ENCODE measurements at places on chromosomes 3 and 15.
A peak's percentile ranks its signal among the peaks of the same experiment; 100 is the strongest.

- H3K27ac ChIP-seq: no peak overlapping the region
- no peaks in the 10 kb centered on the region for H3K36me3 ChIP-seq
- H3K4me1 ChIP-seq: no peaks in the 10 kb centered on the region
- no peak for DNase-seq
- H3K4me3 ChIP-seq: no peak overlapping the region
Measured at GRCh38 chr15:99554880-99555488, 10.8 kb upstream of the MEF2A start.

GRCh38 chr3:141044695-141045641 is 6.2 kb upstream of the SPSB4 start:
- peaks cover 39% of the 10 kb centered on the region for H3K27me3 ChIP-seq
- no peaks in the 10 kb centered on the region for H3K36me3 ChIP-seq
- H3K4me1 ChIP-seq: peaks cover 9% of the 10 kb centered on the region
- no peak for DNase-seq
- no peak overlapping the region for H3K27ac ChIP-seq
- H3K4me3 ChIP-seq: no peak overlapping the region

- H3K36me3 ChIP-seq: no peaks in the 10 kb centered on the region
- peaks cover 6% of the 10 kb centered on the region for H3K4me1 ChIP-seq
- no peak overlapping the region for H3K27ac ChIP-seq
- peaks cover 15% of the 10 kb centered on the region for H3K27me3 ChIP-seq
- DNase-seq: no peak
Measured at GRCh38 chr3:42706721-42707619, 4.4 kb upstream of the HHATL start.

- DNase-seq: peak; percentile 64
- H3K4me3 ChIP-seq: peak overlapping the region; percentile 86
- H3K27me3 ChIP-seq: peaks cover 40% of the 10 kb centered on the region
Measured at GRCh38 chr3:156816091-156816793, 9.9 kb upstream of the LEKR1 start.

GRCh38 chr3:136938334-136938733 is 19.4 kb upstream of the IL20RB start:
- peaks cover 60% of the 10 kb centered on the region for H3K36me3 ChIP-seq
- no peak overlapping the region for H3K4me3 ChIP-seq
- H3K4me1 ChIP-seq: peaks cover 30% of the 10 kb centered on the region
- DNase-seq: no peak
- H3K27me3 ChIP-seq: no peaks in the 10 kb centered on the region

GRCh38 chr3:155481591-155481990 is 188.1 kb upstream of the STRIT1 start:
- peaks cover 56% of the 10 kb centered on the region for H3K36me3 ChIP-seq
- no peaks in the 10 kb centered on the region for H3K4me1 ChIP-seq
- no peak for DNase-seq
- no peaks in the 10 kb centered on the region for H3K27me3 ChIP-seq
- H3K4me3 ChIP-seq: no peak overlapping the region
- no peak overlapping the region for H3K27ac ChIP-seq

GRCh38 chr15:47496343-47497185 is 220.7 kb upstream of the SEMA6D start:
- H3K4me1 ChIP-seq: no peaks in the 10 kb centered on the region
- H3K27ac ChIP-seq: no peak overlapping the region
- H3K36me3 ChIP-seq: no peaks in the 10 kb centered on the region
- peaks cover 3% of the 10 kb centered on the region for H3K27me3 ChIP-seq
- H3K4me3 ChIP-seq: no peak overlapping the region
- no peak for DNase-seq

DNA sequence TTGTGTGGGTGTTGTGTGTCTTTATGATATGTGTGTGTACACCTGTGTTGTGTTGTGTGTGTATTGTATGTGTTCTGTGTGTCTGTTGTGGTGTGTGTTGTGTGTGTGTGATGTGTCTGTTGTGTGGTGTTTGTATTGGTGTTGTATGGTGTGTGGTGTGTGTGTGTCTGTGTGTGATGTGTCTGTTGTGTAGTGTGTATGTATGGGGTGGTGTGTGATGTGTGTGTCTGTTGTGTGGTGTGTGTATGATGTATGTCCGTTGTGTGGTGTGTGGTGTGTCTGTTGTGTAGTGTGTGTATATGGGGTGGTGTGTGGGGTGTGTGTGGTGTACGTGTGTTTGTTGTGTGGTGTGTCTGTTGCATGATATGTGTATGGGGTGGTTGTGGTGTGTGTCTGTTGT is 46.6 kb downstream of the ZDHHC19 start:
- H3K4me3 ChIP-seq: no peak overlapping the region
- H3K27ac ChIP-seq: no peak overlapping the region
- peaks cover 7% of the 10 kb centered on the region for H3K27me3 ChIP-seq
- no peaks in the 10 kb centered on the region for H3K36me3 ChIP-seq

- no peak overlapping the region for H3K4me3 ChIP-seq
- no peaks in the 10 kb centered on the region for H3K36me3 ChIP-seq
- H3K27me3 ChIP-seq: no peaks in the 10 kb centered on the region
- peaks cover 10% of the 10 kb centered on the region for H3K4me1 ChIP-seq
Measured at GRCh38 chr3:15809313-15809712, 11.5 kb upstream of the ANKRD28 start.

DNA sequence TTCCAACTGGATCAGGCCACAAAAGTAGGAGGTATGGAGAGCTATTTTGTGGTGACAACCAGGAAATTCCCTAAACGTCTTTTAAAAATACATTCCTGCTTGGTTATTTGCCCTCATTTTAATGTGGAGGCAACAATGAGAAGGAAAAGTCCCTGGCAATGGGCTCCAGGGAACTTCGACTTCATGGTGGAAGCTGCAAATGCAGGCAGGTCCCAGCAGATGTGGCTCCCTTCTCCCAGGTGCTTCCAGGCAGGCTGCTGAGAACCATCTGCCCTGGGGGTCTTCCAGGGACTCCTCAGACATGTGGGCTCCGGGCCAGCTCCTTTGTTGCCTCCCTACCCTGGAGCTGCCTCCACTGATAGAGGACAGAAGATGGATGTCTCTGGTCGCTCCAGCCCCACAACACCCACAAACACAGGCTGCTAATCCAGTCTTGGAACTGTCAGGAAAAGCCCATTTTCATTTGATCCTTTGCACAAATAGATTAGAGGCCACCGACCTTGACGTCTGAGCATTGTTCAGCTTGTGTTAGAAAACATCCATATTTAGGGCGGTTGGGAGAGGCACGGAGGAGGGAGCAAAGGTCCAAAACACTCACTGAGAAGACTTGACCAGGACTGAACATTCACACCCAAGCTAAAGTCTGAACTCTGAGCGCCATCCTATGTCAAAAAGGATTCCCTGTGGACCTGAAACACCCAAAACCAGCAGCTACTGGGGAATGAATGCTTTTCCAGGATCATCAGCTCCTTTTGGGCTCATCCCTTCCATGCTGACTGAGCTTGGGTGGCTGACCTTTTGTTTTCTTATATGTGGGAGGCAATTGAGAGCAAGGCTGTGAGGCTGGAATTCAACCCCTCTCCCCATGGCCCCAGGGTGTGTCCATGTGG is 30.2 kb upstream of the SLCO2A1 start:
- H3K4me3 ChIP-seq: peak overlapping the region; percentile 32
- peaks cover 22% of the 10 kb centered on the region for H3K27me3 ChIP-seq
- no peak for DNase-seq

DNA sequence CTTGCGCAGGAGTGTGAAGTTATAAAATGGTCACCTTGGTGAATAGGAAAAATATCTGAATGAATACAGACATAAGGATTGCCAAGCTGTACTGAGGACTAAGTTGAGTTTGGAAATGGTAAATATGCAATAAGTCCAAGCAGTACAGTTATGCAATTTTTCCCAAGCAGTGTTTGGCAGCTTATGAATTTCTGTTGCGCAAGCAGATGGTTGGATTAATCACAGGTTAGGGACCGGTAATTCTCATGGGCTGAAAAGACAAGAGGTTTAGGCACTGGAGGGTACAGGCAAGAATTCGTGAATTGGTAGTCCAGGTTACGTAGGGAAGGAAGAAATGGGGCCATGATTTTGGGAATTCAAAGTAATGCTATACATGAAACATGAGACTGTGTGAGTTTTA is 210.3 kb downstream of the RAP2B start:
- no peaks in the 10 kb centered on the region for H3K36me3 ChIP-seq
- no peaks in the 10 kb centered on the region for H3K4me1 ChIP-seq
- H3K27me3 ChIP-seq: no peaks in the 10 kb centered on the region

DNA sequence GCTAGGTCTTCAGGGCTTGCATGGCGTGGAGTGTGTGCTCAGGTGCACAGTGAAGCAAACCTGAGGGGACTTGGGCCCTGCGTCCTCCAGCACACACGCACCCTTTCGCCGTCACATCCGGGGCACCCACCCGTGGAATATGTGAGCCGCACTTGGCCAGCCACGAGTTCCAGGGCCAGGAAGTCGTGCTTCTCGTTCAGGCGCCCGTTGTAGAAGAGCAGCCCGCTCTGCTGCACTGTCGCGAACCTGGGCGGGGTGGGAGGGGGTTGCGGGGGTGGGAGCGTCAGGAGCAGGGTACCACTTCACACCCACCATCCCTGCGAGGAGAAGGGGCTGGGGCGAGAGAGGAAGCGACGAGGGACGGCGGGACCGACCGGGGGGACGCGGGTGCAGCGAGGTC is 7.1 kb downstream of the CELSR3 start:
- peaks cover 50% of the 10 kb centered on the region for H3K36me3 ChIP-seq
- DNase-seq: no peak
- H3K27me3 ChIP-seq: peaks cover 13% of the 10 kb centered on the region
- peak overlapping the region; percentile 69 for H3K4me3 ChIP-seq
- H3K27ac ChIP-seq: no peak overlapping the region

DNA sequence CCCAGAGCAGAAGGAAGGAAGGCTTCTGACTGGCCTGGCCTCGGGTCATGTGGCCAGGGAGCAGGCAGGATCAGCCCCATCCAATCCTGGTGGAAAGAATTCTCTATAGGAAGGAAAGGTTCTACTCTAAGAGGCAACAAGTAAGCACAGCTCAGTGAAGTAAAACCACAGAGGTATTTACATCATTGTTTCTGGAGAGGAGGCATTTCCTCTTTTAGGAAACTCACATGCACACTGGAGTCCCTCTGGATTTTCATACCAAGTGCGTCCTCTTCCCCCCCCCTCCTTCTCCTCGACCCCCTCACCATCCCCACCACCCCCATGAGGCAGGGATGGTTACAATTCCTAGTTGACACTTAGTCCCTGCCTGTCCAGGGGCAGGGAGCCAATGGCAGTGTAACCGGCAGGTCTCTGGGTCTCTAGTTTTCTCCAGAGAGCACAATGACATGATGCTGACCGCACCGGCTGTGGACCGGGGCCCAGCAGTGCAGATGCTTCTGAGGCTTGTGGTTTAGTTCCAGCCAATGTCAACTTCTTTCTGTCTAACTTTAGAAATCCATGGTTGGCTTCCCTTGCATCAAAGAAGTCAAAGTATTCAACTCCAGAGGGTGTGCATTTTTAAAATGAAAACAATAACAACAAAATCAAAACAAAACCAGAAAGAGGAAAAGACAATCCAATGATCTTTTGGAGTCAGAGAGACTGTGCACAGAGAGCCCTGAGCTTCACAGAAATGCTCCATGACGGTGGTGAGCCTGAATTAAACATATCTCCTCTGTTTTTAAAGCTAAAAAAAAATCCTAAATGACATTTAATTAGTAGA is 230.3 kb upstream of the TLE3 start:
- H3K27me3 ChIP-seq: peaks cover 17% of the 10 kb centered on the region
- no peak overlapping the region for H3K4me3 ChIP-seq
- peaks cover 10% of the 10 kb centered on the region for H3K36me3 ChIP-seq
- H3K27ac ChIP-seq: no peak overlapping the region
- no peak for DNase-seq
- H3K4me1 ChIP-seq: peaks cover 23% of the 10 kb centered on the region

DNA sequence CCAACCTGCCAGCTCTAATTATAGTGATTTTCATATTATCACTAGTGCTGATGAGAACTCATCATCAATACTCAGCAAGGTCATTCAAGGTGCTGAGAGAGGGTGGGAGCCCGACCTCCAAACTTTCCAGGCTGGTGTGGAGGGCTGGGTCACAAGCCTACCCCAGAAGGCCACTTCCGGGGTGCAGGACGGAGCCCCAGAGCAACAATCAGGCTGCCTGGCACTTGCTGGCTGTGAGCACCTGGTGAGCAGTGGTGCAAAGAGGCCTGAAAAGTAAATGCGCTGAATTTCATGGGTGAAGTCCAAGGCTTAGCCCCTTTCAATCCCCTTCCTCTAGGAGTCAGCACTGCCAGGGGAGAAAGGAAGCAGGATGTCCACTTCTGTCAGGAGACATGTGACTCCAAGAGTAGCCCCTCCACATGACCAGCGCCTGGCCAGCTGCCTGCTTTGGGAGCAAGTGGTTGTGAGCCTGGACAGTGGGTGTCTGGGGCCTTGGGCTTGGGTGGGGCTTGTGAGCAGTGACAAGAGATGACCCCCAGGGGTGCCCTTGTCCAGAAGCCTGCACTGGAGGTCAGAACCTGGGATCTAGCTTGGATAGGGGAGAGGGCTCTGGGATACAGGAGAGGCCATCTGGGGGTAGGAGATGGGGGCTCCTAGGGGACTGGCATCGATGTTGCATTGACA is 165.0 kb upstream of the TLE3 start:
- H3K36me3 ChIP-seq: no peaks in the 10 kb centered on the region
- H3K4me3 ChIP-seq: no peak overlapping the region
- peaks cover 43% of the 10 kb centered on the region for H3K27me3 ChIP-seq
- H3K4me1 ChIP-seq: peaks cover 74% of the 10 kb centered on the region
- DNase-seq: no peak

DNA sequence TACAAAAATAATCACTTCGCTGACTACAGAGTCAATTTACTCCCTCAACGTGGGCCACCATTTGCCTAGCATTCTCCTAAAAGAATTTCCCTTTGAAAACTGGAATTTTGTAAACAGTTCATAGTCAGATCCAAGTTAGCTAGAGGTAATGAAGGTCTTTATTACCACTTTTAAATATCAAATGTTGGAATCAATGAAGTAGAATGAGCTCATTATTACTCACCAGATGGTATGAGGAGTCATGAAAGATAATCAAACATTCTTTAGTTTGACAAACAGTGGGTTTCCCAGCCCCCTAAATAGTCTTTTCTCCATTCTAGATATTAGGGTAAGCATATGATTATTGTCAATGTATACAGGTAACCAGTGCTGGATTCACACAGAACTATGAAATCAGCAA is 455.7 kb upstream of the THBS1 start:
- no peaks in the 10 kb centered on the region for H3K27me3 ChIP-seq
- H3K4me3 ChIP-seq: no peak overlapping the region
- peaks cover 14% of the 10 kb centered on the region for H3K4me1 ChIP-seq
- DNase-seq: no peak
- no peak overlapping the region for H3K27ac ChIP-seq

DNA sequence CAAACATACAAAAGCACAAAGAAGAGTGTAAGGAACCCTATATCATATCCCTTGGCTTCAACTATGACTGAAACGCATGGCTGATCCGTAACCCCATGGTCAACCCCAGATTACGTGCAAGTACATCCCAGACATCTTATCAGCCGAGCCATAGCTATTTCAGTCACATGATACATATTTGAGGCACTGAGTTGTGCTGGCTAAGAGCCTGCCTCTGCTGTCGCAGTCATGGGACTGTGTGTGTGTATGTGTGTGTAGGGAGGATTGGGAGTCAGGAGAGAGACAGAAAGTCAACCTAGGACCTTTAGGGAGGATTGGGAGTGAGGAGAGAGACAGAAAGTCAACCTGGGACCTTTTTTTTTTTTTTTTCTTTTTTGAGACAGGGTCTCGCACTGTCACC is 8.4 kb downstream of the ST6GAL1 start:
- no peaks in the 10 kb centered on the region for H3K27me3 ChIP-seq
- no peak for DNase-seq
- H3K27ac ChIP-seq: peak overlapping the region; percentile 5
- H3K36me3 ChIP-seq: peaks cover 65% of the 10 kb centered on the region
- H3K4me3 ChIP-seq: no peak overlapping the region

All from nephron progenitor cell (in vitro differentiated cells).